ENCODE measurements at places on chromosomes 7 and 10.

DNA sequence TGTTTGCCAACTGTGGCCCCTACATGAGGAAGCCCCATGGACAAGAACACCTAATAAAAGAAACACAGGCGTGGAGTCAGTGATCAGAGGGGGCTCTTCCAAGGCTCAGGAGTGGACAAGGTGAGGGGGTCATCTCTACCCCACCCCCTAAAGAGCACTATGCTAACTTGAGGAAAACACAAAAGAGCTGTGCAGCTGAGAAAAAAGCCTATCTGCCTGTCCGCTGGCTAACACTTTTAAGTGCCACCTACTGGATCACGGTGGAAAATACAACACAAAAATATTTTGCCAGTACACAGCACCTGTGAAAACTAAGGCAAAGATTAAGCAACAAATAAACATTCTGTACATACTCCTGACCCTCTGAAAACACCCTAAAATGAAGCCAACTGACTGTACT lies 53.1 kb upstream of the COBL start:
- no peak for DNase-seq

- DNase-seq, result no peak
Observed at GRCh38 chr7:101162551-101163278, 2.7 kb downstream of the VGF start.

- DNase-seq, result no peak
Observed at GRCh38 chr10:89213191-89213808, 6.2 kb upstream of the CH25H start.

GRCh38 chr7:139889186-139889871 lies 60.3 kb downstream of the TBXAS1 start:
- no peak for DNase-seq

GRCh38 chr7:47179812-47180515 lies 401.9 kb downstream of the TNS3 start:
- DNase-seq, result no peak

DNA sequence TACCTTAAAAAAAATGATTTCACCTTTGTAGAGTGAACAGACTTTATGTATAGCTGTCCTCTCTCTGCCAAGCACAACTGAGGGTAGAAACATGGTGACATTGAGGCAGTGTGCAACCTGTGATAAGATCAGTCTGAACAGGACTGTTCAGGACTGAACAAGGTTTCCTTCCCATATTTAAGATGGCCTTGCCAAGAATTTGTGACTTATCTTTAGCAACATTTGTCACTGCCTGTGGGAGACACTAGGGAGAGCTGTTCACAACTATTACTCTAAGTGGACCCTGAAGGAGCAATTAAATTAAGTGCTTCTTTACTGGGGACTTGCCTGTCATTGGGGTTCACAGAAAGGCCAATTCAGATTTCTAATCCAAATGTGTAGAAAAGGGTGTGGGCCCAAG lies 6.7 kb downstream of the OR13A1 start:
- DNase-seq, result no peak

DNA sequence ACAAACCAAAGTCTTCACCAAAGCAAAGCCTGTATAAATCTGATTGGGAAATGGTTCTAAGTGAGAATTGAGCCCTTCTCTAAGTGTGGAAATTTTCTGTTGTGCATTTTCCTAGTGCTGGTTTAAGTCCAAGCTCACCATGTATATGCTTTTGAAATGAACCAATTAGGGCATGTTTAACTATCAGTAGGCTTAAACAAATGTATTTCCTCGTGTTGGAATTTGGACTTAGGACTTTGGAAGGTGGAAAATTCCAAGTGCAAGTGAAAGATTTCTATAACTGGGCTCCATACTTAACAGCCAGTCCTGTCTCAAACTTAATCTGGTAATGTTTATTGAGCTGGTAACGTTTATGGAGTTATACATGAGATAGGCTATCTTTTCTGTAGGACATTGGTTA lies 28.5 kb downstream of the CCNY start:
- DNase-seq, result no peak

DNA sequence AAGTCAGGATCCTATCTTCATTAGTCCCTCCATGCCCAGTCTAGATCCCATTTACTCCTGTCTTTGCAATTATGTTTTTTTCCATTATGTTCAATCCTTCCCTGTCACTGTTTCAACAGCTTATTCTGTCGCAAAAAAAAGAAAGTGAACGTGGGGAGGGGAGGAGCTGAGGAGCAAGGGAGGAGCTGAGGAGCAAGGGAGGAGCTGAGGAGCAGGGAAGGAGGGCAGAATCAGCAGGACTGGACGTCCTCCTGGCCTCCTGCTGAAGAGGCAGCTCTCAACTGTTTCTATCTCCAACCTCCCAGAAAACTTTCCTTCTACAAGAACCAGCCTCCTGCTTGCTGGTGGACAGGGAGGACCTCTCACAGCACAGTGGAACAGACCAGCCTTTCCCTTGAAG lies 26.0 kb downstream of the LARP4B start:
- no peak for DNase-seq

- no peak for DNase-seq
Observed at GRCh38 chr10:75696536-75696935, 265.1 kb downstream of the LRMDA start.

DNA sequence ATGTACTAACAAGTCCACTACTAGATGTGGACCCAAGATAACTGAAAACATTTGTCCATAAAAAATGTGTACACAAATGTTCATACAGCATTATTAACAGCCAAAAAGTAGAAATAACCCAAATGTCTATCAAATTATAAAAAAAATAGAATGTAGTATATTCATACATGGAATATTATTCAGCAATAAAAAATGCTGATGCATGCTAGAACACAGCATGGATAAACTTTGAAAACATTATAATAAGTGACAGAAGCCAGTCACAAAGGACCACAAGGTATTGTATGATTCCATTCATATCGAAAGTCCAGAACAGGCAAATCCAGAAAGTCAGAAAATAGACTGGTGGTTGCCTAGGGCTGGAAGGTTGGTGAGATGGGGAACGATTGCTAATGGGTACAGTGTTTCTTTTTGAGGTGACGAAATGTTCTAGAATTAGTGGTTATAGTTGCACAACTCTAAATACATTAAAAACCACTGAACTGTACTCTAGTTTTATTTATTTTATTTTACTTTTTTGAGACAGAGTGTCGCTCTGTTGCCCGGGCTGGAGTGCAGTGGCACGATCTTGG lies 43.3 kb upstream of the ANLN start:
- no peak for DNase-seq

DNA sequence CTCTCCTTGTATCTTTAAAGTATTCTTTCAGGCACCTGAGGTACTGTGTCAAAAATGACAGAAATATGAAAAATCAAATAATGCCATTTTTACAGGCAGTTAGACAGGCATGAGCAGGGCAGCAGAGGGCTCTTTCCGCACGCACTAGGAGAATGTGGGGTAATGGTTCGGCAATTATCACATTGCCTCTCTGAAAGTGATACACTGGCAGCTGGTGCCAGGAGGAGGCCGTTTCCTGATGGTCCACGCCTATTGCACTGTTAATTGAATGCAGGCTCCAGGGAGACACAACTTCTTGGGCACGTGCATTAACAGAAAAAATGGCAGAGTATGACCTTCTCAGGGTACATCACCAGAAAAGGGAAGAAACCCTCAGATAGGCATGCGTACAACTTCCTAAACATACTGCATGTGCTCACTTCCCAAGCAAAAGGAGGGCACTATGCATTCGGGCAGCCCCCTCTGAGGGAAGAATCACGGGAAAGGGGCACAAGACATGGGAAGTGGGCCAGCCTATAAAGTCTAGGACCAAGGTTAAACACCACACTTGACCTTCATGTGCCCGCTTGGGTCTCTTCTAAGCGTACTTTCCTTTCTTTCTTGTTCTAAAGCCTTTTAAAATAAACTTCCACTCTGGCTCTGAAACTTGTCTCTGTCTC lies 161.7 kb downstream of the TNS3 start:
- DNase-seq, result no peak

DNA sequence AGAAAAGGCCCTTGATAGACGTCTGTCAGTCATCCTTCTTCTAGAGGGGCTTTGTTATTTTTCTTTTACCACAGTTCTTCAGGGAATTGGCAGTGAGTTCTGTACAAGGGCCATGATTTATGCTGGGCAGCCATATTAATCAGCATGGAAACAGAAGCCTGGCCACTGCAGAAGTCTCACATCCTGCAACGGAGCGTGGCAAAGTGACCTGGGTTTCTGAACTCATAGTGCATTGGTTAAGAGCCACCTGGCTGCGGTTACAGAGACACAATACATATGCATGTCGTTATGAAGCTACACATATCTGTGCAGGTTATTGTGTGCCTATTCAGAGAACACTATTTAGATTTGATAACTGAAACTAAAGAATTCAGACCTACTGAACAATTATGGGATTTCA lies 419.4 kb upstream of the CELF2 start:
- no peak for DNase-seq

GRCh38 chr7:136053689-136054485 lies 76.7 kb upstream of the MTPN start:
- DNase-seq, result no peak

GRCh38 chr7:92834507-92835260 lies 1.7 kb downstream of the CDK6 start:
- peak; percentile 65 for DNase-seq

GRCh38 chr7:97006816-97007582 lies 1.6 kb downstream of the DLX6 start:
- no peak for DNase-seq

DNA sequence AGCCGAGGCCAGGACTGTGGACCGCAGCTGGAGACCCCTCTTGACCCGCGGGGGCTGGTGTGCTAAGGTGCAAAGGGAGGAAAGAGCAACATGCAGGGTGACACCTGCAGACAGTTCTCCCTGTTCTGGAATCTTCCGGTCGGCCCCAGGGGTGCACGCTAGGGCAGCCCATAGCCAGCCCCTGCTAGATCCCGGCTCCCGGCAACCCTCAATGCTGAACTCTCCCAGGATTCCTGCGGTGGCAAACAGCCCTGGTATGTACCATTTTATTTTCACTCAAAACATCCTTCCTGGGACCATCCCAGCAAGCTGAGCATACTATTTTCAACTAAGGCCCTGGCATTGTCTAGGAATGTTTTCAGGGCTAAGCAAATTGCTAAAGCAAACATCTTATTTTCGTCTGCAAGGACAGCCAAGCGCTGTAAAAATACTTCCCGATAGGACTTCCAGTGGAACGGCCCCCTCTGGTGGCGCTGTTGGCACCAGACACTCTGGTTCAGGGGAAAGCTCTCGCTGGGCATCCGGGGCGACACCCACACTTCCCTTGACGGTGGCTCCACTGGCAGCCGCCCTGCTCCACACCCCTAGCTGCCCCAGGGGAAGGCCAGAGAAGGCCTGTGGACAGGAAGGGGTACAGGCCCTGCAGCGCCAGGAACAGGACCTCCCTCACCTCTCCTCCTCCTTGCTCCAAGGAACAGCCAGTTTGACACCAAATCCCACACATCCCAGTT lies 99.4 kb downstream of the CTBP2 start:
- DNase-seq, result peak; percentile 84

DNA sequence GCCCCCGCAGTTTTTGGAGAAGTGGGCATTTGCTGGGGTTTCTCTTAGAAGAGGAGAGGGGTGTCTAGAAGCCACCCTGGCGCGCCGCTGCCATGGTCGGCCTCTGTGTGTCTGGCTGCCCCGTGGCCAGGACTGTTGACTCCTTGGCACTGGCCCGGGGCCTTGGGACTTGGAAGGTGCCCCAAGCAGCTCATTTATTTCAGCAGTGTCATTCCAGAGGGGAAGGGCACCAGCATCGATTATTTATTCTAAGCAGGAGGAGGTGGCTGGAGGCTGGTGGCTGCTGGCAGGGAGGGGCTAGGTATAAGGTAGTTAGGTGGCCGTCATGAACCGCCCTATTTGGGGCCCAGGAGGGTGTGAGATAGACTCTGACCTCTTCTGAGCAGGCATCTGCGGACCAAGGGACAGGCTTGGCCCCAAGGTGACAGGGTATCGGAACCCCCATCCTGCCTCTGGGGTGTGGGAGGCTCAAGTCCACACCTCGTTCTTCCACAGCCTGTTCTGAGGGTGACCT lies 1.6 kb downstream of the GTF2IRD1 start:
- peak; percentile 53 for DNase-seq

DNA sequence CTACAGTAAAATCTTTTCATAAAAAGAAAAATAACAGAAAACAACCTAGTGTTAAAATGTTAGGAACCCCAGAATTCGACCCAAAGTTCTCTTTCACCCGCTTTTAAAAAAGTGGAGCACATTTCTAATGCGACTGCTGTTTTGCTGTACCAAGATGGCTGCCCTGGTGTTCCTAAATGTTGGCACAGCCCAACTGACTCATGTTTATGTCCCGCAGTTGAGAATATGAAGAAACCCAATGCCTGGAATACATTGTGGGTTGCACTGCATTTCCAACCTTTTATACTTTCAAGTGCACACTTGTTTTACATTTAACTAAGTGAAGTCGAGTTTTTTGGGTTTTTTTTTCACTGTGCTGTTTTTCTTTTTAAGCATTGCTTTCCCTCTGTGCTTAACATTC lies 944 bp downstream of the STEAP1B start:
- no peak for DNase-seq

GRCh38 chr7:139731802-139732470 lies 45.9 kb downstream of the HIPK2 start:
- no peak for DNase-seq

- DNase-seq, result no peak
Observed at GRCh38 chr10:69703766-69704630, 74.0 kb downstream of the FAM241B start.
